ENCODE measurements at places on chromosomes 3 and 15.

- DNase-seq: no peak
These were observed 23.4 kb upstream of the NRG4 start for GRCh38 chr15:76035593-76035992.

- no peak for DNase-seq
These were observed 1.5 kb downstream of the GPR87 start for GRCh38 chr3:151315136-151315535.

DNA sequence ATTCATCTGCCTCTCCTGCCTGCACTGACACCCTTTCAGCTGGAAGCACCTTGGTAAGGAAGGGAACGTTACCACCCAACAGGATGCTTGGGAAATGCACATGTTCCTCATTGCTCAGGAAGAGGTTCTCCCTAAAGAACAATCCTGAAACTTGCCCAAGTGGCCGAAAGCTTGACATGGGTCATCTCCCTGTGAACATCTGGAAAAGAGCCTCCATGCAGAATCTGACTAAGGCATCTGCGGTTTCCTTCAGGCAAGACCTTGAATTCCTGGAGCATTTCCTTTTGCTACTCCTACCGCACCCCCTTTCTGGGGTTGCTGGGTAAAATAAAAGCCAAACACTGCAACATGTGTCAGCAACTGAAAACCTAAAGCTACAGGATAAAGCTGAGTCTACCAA is 68.7 kb upstream of the SNRK start:
- no peak for DNase-seq

DNA sequence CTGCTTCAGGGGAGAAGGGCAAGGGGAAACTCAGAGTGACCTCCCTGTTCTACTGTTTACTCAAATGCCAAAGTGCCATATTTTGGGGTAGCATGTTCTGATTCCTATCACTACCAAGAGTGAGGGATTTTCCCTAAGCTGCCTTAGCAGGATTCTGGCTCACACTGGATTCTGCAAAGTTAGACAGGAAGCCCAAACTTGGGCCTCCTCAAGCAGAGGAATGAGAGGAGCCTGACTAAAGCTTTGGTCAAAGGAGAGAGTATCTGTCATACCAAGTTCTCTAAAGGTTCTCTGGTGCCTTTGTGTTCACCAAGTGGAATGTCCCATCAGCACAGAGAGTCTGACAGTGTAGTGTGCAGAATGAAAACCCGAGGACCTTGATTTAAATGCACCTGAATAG is 8.8 kb upstream of the RARB start:
- no peak for DNase-seq

DNA sequence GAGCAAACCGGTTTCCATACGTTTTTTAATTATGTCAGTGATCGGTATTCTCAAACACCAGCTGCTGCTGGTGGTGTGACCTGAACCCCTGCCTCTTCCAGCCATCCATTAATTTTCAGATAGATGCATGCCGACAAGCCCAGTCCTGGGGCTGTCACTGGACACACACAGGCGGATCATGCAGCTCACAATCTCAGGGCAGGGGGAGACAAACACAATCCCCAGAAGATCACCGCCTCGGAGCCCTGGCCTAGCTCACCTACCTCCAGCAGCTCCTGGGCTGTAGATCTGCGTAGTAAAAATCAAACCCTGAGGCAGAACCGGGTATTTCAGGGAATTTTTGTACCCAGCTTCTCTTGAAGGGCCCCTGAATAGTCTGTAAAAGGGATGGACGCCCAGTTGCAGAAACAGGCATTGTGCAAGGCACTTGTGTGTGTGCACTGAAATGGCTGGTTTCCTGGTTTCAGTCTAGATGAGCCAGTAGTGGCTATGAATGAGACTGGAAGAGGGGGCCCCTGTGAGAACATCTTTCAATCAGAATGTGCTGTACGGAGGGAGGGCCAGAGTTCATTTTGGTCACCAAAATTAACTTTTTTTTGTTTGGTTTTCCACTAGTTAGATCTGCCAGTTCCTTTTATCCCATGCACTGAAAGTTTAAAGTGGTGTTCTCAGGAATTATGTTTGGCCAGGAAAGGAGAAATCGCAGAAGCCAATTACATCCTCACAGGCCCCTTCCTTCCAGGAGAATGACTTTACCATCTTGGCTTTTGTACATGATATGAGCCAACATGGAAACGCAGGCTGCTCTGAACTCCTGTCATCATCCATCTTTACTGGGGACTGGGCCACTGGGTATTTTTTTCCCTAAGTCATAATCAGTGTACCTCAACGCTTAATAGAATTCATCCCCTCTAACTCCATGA is 55.0 kb upstream of the RPL32 start:
- no peak for DNase-seq

DNA sequence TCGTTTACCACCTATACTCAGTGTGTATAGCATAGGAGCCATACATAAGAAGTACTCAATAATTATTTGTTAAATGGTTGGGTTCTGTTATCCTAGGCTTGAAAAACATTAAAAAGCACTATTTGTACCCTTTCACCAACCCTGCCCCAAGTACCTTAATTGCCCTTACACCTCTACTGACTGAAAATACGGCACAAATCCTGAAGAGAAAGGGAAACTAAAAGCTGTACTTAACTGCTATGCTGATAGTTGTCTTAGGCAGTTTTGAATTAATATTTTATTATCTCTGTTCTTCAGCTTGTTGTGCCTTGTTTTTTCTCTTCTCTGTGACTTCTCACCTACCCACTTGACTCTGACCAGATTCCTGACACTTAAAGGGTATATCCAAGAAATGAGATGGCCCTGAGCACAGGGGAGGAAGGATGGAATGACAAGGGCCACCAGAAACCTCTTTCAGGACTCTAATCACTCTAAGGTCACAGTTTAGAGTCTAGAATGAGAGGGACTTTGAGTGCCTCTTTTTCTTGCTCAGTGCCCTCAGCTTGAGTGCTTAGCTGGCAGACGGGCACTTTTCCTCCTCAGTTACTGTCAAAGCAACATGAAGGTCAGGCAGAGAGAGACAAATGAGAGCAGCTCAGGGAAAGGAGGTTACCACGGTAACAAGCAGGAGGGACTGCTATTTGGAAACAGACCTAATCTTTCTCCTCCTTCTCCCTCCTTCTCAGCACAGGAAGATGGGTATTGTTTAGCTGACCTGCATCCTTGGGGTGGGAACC is 136.5 kb downstream of the ZNF609 start:
- DNase-seq: peak; percentile 15

DNA sequence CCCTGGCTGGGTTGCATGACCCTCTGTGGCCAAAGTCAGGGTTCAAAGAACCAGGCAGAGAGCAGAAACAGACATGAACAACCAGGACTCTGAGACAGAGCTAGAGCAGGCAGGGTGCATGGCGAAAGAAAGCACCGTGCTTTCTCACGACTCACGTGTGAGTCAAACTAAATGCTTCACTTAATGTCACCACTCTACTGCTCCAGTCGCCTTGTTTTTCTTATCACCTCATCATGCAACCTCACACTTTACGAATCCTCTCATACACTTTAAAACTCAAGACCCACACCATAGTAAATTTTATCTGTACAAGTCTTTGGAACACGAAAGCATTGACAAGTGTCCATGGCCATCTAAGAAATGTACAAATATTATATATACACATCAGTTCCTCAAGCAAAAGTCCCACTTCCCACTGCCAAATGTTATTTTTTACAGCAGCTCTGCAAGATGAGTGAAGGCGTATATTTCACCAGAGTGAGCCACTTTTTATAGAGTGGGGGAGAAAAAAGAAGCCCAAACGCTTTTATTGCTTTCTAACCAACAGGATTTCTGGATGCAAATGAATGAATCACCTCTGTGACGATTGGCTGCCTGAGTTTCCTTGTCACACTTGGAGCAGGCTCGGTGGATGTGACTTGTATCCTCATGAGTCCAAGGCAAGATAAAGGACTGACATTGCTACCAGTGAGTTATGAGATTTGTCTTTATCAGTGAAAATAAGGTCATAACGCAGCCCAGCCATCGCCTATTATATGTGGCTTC is 16.0 kb upstream of the MEGF11 start:
- DNase-seq: peak; percentile 29
